Muscle of leg (tissue), 16 donors: ENCODE measurements at places on chromosomes 4 and X.

DNA sequence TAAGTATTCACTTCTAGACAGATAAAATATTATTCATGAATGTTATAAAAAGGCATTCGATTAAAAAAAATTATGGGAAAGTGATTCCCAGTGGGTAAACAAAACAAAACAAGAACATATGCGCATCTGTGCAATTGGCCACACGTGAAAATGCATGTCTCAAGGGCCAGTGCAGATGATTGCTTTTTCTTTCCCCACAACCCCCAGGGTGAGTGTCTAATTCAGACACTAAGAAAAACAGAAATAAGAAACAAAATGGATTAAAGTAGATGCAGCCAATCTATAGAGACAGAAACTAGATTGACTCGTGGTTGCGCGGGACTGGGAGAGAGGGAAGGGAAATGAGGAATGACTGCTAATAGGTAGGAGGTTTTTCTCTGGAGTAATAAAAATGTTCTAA is 49.5 kb downstream of the GPM6A start:
- H3K4me1 ChIP-seq = no peaks in the 10 kb centered on the region
- no peaks in the 10 kb centered on the region for H3K27me3 ChIP-seq

- no peak overlapping the region for H3K27ac ChIP-seq
- H3K4me3 ChIP-seq = no peak overlapping the region
- H3K27me3 ChIP-seq = no peaks in the 10 kb centered on the region
- H3K4me1 ChIP-seq = no peaks in the 10 kb centered on the region
- peak; percentile 25 for DNase-seq
These were observed 186.2 kb downstream of the ANKRD50 start for GRCh38 chr4:124526331-124526730.

DNA sequence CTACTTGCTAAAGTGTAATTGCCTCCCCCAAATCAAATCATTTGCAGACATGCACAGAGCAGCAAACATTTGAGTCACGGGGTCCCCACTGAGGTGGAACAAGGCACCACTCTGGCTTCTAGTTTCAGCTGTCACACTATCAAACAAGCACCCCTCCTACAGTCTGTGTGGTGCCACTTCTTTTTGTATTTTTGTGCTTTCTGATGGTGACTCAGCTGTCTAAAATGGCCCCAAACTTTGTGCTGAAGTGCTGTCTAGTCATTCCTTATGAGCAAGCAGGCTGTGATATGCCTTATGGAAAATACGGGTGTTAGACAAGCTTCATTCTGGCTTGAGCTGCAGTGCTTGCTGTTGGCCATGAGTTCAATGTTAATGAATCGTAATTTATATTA is 15.4 kb downstream of the IGFBP7 start:
- no peaks in the 10 kb centered on the region for H3K27me3 ChIP-seq
- H3K36me3 ChIP-seq = no peaks in the 10 kb centered on the region
- peaks cover 8% of the 10 kb centered on the region for H3K4me1 ChIP-seq
- DNase-seq = no peak
- H3K4me3 ChIP-seq = no peak overlapping the region
- no peak overlapping the region for H3K27ac ChIP-seq

DNA sequence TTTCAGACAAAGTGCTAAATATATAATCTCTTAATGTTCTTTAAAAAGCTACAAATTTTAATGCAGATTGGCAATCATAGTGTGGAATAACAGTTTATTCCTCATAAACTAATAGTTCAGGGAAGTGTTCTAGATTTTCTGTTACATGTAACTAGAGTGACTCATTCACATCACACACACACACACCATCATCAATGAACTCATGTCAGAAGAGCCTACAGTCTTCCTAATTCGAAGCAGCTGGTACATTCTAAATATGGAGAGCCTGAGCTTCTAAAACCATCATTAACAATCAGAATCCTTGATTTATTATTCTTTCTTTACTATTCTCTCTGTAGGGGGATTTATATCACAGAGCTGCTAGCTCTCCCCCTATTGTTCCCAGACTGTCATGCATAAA is 49.6 kb downstream of the DKK2 start:
- H3K27ac ChIP-seq = no peak overlapping the region
- H3K36me3 ChIP-seq = no peaks in the 10 kb centered on the region
- no peaks in the 10 kb centered on the region for H3K27me3 ChIP-seq
